NCI-H1436 treated with DMSO at 0.1 percent for 48 hours (cell line): ENCODE measurements at places on chromosomes 2 and 18.

- no peak for DNase-seq
Measured at GRCh38 chr2:206000776-206001175, 85.2 kb downstream of the INO80D start.

GRCh38 chr2:119402645-119403560, 28.8 kb upstream of the TMEM37 start:
- no peak for DNase-seq

GRCh38 chr18:11927497-11927896, 19.4 kb upstream of the MPPE1 start:
- no peak for DNase-seq

GRCh38 chr2:113202305-113203216, 28.8 kb downstream of the PSD4 start:
- DNase-seq, result no peak

- no peak for DNase-seq
Measured at GRCh38 chr2:241003047-241003360, 4.6 kb downstream of the SNED1 start.

DNA sequence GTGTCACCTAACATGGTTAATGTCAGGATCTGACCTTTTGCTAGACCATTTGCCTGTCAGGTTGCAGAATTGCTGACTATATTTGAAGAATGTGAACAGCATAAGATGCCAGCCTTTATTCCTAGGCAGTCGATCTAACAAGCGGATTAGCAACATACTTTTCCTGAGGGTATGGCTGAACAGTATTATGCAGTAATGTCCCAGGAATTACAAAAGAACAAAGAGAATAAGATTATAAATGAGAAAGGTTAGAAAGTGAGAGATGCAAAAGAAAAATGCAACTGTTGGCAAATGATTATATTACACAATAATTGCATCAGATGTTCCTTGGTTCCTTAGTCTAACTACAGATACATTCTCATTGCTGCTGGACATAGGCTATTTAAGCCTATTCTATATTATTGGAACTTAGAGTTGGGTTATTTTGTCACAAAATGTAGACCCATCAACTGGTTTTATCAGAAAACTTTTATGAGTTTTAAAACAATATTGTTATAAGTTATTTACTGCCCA, 647.1 kb upstream of the CRIM1 start:
- no peak for DNase-seq

DNA sequence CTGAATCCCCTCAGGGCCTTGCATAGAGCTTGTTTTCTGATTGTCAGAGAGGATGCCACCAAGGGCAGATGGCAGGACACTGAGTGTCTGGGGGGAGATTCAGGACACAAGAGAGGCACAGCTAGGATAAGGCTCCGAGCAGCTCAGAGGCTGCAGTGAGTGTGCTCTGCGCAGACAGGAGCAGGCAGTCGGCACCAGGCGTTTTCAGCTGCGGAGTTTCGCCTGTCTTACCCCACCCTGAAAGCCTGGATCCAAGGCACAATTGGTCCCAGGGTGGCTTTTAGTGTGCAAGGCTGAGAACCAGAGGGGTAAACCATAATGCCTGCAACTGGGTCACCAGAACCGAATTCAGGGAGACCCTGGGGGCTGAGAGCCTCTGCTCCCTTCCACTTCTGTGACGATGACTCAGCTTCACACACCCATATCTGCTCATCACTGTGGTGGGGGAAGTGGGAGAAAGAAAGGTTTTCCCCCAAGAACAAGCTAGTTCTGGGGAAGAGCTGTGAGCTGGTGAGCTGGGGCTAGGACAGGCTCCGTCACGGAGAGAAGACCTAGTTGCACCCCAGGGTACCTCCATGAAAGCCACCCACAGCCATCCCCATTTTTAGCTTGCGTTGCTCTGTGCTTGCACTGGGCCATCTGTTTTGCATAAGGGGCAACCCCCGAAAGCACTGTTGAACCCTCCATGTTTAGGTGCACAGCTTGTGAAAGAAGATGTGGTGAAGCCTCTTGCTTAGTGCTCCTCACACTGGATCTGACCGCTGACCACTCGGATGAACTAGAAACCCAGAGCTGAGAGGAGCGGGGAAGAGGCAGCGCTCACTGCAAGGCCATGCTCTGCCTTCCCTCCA, 173.7 kb downstream of the CELF4 start:
- DNase-seq, result no peak

- no peak for DNase-seq
Measured at GRCh38 chr2:70300771-70301343, 1.0 kb downstream of the FAM136A start.

GRCh38 chr18:74961596-74961995, 247.3 kb downstream of the PTGR3 start:
- no peak for DNase-seq

- DNase-seq, result no peak
Measured at GRCh38 chr2:172836347-172836821, 100.7 kb downstream of the RAPGEF4 start.

GRCh38 chr2:15638720-15639119, 47.1 kb downstream of the DDX1 start:
- no peak for DNase-seq

GRCh38 chr2:54806975-54807374, 83.5 kb downstream of the EML6 start:
- DNase-seq, result no peak

DNA sequence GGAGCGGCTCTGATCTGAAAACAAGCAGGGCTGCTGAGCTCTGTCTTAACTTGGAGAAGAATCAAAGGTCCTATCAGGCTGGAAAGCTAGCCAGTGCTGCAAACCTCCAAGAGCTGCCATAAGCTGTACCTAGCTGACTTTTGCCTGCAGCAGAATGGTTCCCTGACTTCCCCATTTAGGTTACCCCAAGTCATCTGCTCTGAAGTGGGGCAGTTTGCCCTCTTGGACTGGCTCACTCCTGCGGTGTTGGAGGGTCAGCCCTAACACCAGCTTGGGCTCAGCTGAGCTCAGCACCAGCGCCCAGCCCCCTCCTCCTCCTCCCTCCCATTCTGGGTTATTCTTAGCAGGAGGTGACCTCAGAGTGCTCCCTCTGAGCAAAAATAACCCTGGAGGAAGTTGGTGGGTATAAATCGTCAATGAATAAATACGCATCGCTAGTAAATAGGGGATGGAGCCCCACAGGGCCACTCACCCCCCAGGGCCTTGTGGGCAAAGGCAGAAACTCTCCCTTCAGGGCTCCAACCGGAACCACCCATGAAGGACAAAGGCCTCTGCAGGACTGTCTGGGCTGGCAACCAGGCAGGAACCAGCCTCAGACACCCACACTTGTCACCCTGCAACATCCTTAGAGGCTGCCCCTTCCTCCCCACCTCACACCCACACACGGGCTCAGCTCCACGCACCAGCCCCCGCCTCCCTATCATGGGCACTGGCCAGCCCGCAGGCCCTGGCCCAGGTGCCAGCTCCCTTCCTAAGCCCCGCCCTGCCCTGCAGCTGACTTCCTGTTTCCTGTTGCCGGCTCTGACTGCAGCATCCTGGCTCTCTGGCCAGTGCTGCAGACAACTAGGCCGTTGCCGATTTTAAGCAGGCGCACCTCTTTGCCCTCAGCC, 46.9 kb downstream of the DNMT3A start:
- no peak for DNase-seq

GRCh38 chr2:147351784-147352183, 493.0 kb upstream of the ACVR2A start:
- no peak for DNase-seq

- no peak for DNase-seq
Measured at GRCh38 chr18:56517196-56517595, 121.2 kb downstream of the TXNL1 start.

- DNase-seq, result no peak
Measured at GRCh38 chr2:23414106-23414505, 29.1 kb downstream of the KLHL29 start.

DNA sequence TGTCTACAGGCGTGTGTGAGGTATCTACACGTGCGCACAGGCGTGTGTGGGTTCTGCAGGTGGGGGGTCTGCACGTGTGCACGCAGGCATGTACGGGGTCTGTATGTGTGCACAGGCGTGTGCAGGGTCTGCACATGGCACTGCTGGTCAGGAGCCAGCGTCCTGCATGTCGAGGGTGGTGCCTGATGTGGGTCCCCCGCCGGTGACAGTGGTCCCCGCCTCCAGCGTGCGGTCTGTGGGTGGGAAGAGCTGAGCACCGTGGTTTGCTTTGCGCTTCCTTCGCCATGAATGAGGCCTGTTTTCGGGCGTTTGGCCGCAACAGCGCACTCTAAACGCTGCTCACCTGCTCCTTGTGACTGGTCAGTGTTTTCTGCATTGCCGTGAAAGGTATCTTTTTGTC, 57.2 kb downstream of the CTDP1 start:
- no peak for DNase-seq

DNA sequence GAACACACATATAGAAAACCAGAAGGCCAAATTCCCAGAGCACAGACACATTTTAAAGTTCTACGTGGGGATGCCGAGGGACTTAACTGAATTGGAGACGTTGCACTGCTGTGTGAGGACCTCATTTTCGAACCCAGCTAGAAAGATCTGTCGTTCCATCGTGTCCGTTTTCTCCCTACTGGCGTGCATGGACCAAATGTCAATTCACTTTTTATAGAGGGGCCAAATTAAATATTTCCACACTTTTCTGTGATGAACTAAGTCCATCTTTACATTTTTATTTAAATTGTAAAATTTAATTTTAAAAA, 692 bp upstream of the TSHZ1 start:
- DNase-seq, result no peak

- no peak for DNase-seq
Measured at GRCh38 chr2:100820523-100821254, 750 bp downstream of the NPAS2 start.

- DNase-seq, result no peak
Measured at GRCh38 chr18:8514409-8514808, 94.8 kb upstream of the RAB12 start.

- DNase-seq, result no peak
Measured at GRCh38 chr2:124530203-124530602, 505.1 kb downstream of the CNTNAP5 start.

DNA sequence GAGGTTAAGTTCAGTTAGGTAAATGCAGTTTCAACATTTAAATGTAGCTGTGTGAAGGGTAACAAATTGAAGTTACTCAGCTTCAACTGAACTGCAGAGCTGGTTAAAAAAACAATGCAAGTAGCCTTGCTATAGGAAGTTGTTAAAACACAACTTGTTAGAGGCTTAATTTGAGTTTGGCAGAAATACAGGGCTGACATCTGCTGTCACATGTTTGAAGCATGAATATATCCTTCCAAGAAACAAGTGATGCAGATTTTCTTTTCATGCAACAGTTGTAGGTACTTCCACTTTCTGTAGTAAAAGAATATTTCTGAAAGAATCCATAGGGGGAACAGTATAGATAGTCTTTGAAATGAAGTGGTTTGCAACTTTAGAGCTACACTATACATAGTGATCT, 208.7 kb upstream of the RASGRP3 start:
- no peak for DNase-seq

- DNase-seq, result no peak
Measured at GRCh38 chr18:79427368-79428225, 31.9 kb downstream of the NFATC1 start.

GRCh38 chr2:36399050-36399449, 43.5 kb downstream of the CRIM1 start:
- no peak for DNase-seq

DNA sequence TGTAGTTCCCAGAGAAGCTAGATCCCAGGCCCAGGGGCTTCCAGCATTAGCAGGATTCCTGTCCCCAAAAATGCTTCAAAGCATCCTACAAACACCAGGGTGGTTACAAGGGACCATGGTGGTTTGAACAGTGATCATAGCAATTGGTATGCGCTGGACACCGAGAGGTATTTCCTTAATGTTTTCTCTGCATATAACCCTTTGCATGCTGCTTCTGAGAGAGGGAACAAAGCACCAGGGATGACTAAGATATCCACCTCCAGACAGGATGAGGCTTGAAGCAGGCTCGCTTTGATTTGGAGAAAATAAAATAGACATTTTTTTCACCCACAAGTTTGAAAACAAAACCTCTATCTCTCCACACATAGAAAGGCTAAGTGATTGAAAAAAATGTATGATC, 50.5 kb upstream of the TSPYL6 start:
- no peak for DNase-seq

- DNase-seq, result no peak
Measured at GRCh38 chr2:239879423-239880084, 145.6 kb downstream of the NDUFA10 start.

DNA sequence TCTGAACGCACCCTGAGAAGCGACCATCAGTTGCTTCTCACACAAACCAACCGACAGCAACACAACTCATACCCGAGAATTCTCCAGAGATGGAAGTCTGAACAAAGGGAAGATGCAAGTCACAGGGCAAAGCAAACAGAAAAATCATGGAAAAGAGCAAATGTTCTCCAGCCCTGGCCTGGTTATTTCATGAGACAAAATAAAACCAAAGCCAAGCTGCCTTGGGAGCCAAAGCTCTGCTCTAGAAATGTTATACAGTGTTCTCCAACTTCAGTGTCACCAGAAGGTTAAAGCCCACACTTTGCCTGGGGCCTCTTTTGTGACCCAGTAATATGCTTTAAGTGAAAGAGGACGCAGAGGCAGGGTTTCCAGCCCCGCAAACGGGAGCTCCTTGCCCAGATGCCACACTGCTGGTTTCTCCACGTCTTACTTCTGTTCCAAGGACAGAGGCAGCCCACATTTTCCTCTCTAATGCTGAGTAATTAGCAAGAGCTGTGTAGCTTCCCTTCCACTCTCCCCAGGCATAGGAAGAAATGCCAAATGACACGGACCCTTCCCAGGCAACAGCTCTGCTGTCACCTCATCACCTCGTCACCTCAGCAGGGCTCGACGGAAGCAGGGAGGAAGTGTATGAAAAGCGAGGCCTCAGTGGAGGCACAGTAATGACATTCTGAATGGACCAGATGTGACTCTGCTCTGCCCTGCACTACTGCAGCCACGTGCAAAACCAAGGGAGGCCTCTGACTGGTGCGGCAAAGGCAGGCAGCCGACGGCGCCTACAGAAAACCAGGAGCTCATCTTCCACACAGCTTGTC, 64.7 kb downstream of the FBXO15 start:
- DNase-seq, result no peak

DNA sequence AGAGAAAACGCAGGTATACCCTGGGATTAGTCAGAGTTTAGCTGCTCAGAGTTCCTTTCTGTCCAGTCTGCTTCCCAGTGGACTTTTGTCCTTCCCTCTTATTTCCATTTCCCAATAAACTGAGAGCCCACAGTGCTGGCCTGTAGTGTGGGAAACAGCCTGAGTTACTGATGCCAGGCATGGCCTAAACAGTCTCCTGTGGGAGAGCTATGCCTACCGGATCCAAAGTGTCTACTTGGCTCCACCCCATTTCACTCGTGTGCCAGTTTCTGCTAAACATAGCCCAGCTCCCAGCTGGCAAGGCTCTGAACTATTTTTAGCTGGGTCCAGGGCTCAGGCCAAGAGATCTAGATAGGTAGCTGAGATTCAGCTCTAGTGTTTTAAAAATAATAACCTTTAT, 15.6 kb upstream of the PPP1CB start:
- no peak for DNase-seq
